ENCODE measurements at places on chromosomes 12 and 14.

- DNase-seq = peak; percentile 1
These were observed 212.1 kb downstream of the GXYLT1 start for GRCh38 chr12:41932470-41932991.

- DNase-seq = peak; percentile 58
These were observed 891.1 kb downstream of the TMEM121 start for GRCh38 chr14:106417224-106418049.

DNA sequence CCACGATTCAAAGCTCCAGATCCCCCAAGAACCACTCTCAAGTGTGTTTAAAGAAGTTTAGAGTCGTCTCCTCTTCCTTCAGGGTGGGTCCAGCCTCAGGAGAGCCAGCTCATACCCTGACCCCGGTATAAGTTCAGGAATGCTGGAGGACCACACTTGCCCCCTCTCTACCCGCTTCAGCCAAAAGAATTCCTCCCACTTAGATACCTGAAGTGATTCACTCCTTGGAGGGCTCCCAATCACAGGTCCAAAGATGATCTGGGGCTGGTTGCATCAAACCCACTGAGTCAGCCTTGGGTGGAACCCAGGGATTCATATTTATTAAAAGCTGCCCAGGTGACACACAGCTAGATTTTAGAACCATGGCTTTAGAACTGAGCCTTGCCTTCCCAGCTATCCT is 133.5 kb upstream of the PARP11 start:
- no peak for DNase-seq

DNA sequence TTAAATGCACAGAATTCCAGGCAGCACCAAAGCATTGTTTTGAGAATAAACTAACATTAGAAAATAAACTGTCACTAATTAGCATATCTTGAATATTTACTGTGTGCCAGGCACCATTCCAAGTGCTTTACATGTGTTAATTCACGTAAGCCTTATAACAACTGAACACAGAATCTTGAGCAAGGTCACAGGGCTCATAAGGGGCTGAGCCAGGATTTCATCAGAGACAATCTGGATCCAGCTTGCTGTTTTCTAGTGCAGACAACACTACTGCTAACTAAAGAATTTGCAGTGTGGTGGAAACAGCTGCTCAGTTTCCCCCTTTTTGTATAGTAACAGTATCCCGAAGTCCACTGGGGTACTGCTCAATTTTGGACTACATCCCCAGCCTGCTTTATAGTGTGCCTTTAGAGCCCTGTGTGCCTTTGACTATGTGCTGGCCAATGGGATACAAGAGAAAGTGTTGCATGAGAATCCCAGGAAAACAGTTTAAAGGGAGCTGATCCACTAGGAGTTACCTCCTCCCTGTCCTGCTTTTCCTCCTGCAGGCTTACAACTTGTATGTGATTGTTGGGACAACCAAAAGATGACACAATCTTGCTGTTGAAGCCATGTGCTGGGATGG is 36.0 kb upstream of the RMST start:
- no peak for DNase-seq

DNA sequence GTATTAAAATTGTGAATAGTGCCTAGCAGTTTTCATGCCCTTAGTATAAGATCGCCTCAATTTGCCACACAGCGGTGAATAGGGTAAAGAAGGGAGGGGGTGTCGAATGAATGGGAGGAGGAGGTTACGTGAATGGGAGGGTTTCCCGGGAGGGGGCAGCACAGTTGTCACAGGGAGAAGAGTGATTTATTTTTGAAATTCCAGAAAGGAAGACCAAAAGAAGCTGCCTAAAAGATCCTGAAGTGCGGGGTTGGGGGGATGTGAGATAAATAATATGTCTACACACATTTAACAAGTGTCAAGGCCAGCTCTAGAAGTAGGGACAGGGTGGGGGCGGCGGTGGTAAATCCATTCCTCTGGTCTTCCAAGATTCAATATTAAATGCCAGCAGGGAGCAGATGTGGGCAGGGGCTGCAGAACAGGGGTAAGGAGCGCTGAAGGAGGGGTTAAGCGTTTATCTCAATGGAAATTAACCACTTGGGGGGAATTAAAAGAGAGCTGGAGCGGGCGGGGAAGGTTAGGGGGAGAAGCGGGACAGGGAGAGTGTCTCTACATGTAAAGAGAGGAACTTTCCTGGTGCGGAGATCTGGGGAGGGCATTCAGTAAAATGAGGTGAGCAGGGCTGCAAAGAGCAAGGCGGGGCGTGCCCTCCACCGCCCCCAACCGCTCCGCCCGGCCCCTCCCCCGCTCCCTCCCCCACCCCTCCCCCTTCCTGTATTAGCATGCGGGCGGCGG is 867 bp downstream of the C12orf42 start:
- DNase-seq = no peak

DNA sequence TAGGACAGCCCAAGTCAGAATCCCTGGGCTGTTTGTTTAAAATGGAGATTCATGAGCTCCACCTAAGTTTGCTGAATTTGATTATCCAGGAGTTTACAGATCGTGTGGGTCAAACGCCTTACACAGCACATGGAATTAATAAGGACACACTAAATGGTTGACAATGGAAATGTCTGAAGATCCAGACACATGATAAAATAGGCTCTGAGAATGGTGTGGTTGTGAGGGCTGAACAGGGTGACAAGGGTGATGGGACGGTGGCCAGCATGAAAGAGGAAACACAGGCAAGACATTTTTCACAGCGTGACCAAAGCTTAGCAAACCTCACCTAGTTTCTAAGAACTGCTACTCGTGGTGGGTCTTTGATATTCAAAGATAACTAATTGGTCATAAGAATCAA is 12.5 kb downstream of the VWF start:
- DNase-seq = no peak

- no peak for DNase-seq
These were observed 10.9 kb upstream of the SNX6 start for GRCh38 chr14:34640826-34641225.

DNA sequence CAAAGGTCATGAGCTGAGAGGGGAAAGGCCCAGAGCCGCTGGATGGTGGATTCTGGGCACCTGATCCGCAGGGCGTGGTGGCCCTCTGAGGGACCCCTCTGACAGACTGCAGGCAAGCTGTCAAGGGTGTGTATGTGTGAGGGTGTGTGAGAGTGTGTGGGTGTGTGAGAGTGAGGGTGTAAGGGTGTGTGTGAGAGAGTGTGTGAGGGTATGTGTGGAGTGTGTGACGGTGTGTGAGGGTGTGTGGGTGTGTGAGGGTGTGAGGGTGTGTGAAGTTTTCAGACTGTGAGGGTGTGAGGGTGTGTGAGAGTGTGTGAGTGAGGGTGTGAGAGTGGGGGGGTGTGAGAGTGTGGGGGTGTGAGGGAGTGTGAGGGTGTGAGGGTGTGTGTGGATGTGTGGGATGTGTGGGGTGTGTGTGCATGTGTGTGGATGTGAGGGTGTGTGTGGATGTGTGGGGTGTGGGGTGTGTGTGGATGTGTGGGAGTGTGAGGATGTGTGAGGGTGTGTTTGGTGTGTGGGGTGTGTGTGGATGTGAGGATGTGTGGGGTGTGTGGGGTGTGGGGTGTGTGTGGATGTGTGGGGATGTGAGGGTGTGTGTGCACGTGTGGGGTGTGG is 156.7 kb downstream of the TMEM121 start:
- no peak for DNase-seq

DNA sequence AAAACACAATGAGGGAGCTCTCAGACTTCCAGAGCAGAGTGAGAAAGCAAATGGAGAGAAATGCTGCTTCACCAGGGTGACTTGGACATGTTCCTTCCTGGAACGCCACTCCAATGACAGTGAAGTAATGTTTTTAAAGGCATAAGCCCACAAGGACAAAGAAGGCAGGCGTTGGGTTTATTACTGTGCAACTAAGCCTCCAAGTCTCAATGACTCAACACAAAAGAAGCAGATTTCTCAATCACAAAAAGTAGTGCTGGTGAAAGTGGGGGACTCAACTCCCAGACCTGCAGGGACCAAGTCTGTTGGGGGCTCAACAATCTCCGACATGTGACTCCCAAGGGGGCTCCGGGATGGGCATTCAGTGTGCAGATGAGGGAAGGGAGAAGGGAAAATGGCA is 505.2 kb downstream of the BCL11B start:
- no peak for DNase-seq

GRCh38 chr14:23377198-23377550 is 328 bp downstream of the CMTM5 start:
- DNase-seq = no peak

DNA sequence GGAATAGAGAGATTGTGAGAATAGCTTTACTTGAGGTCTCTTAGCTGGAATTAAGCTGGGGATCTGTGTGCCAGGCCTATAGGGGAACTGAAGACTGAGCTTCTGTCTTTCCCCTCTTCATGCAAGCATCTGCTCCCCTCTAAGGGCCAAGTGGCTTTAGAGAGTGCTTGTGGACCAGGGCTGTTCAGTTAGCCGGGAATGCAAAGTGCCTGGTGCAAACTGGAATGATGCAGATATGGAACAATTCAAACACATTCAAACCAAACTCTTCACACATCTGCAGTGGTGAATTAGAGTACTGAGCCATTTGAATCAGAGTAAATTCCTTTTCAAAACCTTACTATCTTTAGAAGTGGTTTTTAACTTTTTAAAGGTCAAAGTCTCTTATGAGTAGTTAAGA is 99.0 kb downstream of the LIN7A start:
- DNase-seq = no peak

GRCh38 chr14:64968651-64969050 is 3.5 kb downstream of the RAB15 start:
- no peak for DNase-seq

DNA sequence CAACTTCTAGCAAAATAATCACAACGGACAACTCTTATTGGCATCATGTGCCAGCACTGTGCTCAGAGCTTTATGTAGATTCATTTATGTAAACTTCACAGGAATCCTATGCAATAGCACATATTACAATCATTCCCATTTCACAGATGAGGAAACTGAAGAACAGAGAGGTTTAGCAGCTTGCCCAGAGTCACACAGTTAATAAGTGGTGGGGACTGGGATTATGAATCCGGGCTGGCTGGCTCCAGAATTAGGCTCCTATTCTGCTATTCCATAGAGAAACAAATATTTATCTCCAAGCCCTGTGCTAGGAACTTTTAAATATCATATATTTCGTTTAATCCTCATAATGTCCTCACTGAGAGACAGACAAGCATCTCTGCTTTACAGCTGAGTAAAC is 52.4 kb upstream of the OAS1 start:
- no peak for DNase-seq

- no peak for DNase-seq
These were observed 196.1 kb downstream of the ESR2 start for GRCh38 chr14:64098120-64098519.

GRCh38 chr12:82682851-82683261 is 3.9 kb upstream of the TMTC2 start:
- DNase-seq = no peak

GRCh38 chr12:14962153-14962539 is 745 bp upstream of the ARHGDIB start:
- DNase-seq = no peak

DNA sequence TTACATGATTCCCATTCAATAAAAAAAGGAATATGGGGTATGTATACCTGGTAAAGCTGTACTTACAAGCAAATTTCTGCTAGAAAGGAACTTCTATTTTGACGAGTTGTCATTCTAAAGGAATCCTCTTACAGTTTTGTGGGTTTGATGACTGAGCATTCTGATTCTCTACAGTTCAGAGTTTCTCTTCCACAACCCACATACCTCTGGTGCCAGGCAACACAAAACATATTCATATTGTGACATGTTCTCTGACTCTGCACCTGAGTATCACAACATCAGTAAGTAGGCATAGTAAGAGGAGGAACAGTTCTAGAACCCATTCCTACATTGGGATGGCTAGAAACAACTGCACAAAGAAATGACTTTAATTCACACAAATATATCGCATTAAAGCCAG is 636.6 kb downstream of the MED13L start:
- DNase-seq = no peak

GRCh38 chr12:112122823-112123690 is 2.3 kb upstream of the TRAFD1 start:
- no peak for DNase-seq

DNA sequence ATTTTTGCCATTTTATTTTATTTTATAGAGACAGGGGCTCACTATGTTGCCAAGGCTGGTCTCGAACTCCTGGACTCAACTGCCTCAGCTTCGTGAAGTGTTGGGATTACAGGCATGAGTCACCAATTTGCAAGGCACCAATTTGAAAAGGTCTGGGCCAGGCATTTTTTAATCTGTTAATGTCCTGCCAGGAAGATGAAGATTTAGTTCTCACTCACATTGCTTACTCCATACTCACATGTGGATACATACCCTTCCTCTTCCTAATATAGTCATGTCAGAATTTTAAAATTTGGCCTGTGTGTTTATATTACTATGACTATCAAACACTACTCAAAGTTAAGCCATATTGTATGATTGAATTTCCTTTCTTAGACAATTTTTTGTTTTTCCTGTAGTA is 15.3 kb upstream of the EML1 start:
- DNase-seq = no peak

GRCh38 chr14:89303456-89304435 is 113.3 kb downstream of the FOXN3 start:
- peak; percentile 12 for DNase-seq

- no peak for DNase-seq
These were observed 100.1 kb downstream of the SCARB1 start for GRCh38 chr12:124763594-124763979.

GRCh38 chr14:104433401-104434213 is 146.0 kb upstream of the C14orf180 start:
- no peak for DNase-seq

- DNase-seq = no peak
These were observed 44.8 kb downstream of the PLXNC1 start for GRCh38 chr12:94193168-94193567.

DNA sequence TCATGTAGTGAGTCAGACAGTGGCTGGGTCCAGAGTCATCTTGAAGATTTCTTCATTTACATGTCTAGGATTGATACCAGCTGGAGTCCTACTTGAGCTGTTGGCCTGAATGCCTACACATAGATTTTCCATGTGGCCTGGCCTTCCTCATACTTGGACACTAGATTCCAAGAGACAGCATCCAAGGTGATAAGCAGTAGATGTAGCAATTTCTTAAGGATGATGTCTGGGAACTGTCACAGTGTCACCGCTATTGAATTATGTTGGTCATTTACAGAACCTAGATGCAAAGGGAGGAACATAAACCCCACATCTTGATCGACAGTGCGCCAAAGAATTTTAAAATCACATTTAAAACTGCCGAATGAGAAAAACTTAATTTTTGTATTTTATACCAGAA is 412.3 kb downstream of the TRHDE start:
- no peak for DNase-seq

GRCh38 chr14:59069163-59069854 is 119.2 kb upstream of the DAAM1 start:
- no peak for DNase-seq

- no peak for DNase-seq
These were observed 5.5 kb upstream of the PAX9 start for GRCh38 chr14:36655963-36656686.
